ENCODE measurements at places on chromosomes 5 and 9. TPM values are rescaled to one million over a fixed set of nuclear protein-coding genes. Genes with fewer than 3 reads are reported as not detected.

Gene UNC13B
- polyA plus RNA-seq: 73.6 TPM

- H3K4me1 ChIP-seq: no peaks in the 10 kb centered on the region
- no peak overlapping the region for H3K4me3 ChIP-seq
- H3K27ac ChIP-seq: no peak overlapping the region
- DNase-seq: no peak
- H3K36me3 ChIP-seq: no peaks in the 10 kb centered on the region
- H3K27me3 ChIP-seq: no peaks in the 10 kb centered on the region
Observed at GRCh38 chr9:69249337-69249736, 75.3 kb downstream of the TJP2 start.

- no peak overlapping the region for H3K27ac ChIP-seq
- no peak overlapping the region for H3K4me3 ChIP-seq
- DNase-seq: no peak
- H3K36me3 ChIP-seq: no peaks in the 10 kb centered on the region
- H3K27me3 ChIP-seq: no peaks in the 10 kb centered on the region
Observed at GRCh38 chr5:143987751-143988560, 176.0 kb downstream of the HMHB1 start.

- no peak for DNase-seq
- peak overlapping the region; percentile 91 for H3K27ac ChIP-seq
- H3K27me3 ChIP-seq: no peaks in the 10 kb centered on the region
- peaks cover 24% of the 10 kb centered on the region for H3K4me1 ChIP-seq
Observed at GRCh38 chr9:127734247-127734746, 797 bp downstream of the TOR2A start.

GRCh38 chr5:132776131-132776937, 705 bp downstream of the SEPTIN8 start:
- peaks cover 14% of the 10 kb centered on the region for H3K4me1 ChIP-seq
- peak overlapping the region; percentile 71 for H3K4me3 ChIP-seq
- no peaks in the 10 kb centered on the region for H3K36me3 ChIP-seq

- H3K27me3 ChIP-seq: no peaks in the 10 kb centered on the region
- no peak overlapping the region for H3K27ac ChIP-seq
- peaks cover 9% of the 10 kb centered on the region for H3K36me3 ChIP-seq
- no peak overlapping the region for H3K4me3 ChIP-seq
- no peak for DNase-seq
Observed at GRCh38 chr9:136096505-136097001, 1.5 kb upstream of the NACC2 start.

DNA sequence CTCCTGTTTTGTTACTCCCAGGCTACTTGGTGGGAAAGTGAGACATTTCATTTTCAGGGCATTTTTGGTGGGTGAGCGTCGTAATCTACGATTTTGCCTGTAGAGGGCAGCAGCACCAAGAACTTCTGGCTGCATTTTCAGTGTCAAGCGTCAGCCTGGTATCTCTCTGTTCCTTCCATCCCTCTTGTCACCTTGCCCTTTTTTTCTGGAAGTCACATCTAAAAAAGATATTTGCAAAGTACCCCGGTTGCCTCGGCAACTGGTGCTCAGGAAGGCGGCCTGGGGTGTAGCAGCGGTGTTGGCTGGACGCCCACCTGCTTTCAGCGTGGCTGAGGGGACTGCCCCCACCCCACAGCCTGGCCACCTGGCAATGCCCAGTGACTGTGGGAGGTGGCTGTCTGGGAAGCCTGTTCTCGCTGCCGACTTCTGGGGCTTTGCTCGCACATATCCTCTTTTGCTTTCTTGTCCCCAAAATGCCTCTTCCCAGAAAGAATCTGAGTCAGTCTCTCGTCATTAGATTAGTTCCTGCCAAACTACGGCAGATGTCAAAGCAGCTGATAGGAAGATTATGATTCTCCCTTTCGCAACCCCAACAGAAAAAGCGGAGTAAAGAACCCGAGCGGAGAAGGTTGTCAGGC, 84.5 kb downstream of the ACER2 start:
- peaks cover 13% of the 10 kb centered on the region for H3K4me1 ChIP-seq
- DNase-seq: peak; percentile 69
- peaks cover 6% of the 10 kb centered on the region for H3K27me3 ChIP-seq
- H3K27ac ChIP-seq: peak overlapping the region; percentile 7

DNA sequence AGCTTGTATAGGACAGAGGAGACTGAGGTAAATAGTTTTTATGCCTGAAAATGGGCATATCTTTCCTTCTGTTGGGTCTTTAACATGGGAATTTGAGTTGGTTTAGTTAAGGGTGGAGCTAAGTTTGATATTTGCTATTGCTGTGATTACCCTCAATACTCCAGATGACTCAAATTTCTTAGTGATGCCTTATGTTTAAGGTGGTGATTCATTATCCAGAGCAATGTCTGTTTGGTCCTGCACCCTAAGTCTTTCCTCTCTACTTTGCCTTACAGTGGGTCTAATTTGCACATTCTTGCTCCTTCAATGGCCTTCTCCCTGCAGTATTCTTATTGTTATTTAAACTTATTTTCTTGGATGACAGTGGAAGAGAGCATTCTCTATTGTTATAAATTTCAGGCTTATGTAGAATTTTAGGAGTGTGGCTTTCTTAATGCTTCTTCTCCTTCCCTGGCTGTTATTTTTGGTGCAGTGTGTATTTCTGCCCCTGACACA, 312.9 kb upstream of the RPS23 start:
- H3K4me1 ChIP-seq: no peaks in the 10 kb centered on the region
- no peaks in the 10 kb centered on the region for H3K36me3 ChIP-seq
- H3K27ac ChIP-seq: no peak overlapping the region
- no peak for DNase-seq
- no peak overlapping the region for H3K4me3 ChIP-seq
- no peaks in the 10 kb centered on the region for H3K27me3 ChIP-seq

Gene ZNF474
- polyA plus RNA-seq: 4.0 TPM

GRCh38 chr9:120935383-120935857, 8.8 kb upstream of the TRAF1 start:
- peak; percentile 92 for DNase-seq
- no peaks in the 10 kb centered on the region for H3K36me3 ChIP-seq
- H3K4me3 ChIP-seq: no peak overlapping the region
- H3K27me3 ChIP-seq: no peaks in the 10 kb centered on the region
- peak overlapping the region; percentile 77 for H3K27ac ChIP-seq

Gene MSMP
- 1.2 TPM for polyA plus RNA-seq

DNA sequence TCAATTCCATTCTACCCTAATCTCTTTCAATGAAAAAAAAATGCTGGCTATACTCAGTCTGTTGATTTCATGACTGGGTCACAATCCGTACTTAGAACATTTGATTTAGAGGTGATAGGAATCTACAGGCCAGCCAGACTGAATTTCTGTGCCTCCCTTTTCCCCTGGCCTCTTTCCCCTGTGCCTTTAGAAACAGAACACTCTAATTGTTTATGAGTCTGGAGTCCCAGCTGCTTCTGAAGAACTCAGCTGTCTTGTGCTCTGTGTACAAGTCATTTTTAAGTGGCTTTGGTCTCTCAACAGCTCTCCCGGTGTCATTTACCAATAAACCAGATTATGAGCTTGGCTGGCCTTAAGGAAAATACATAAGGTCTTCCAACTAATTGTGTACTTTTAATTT, 94.1 kb upstream of the ITGA2 start:
- peak overlapping the region; percentile 60 for H3K27ac ChIP-seq
- DNase-seq: peak; percentile 75
- H3K27me3 ChIP-seq: no peaks in the 10 kb centered on the region
- H3K4me1 ChIP-seq: peaks cover 6% of the 10 kb centered on the region

DNA sequence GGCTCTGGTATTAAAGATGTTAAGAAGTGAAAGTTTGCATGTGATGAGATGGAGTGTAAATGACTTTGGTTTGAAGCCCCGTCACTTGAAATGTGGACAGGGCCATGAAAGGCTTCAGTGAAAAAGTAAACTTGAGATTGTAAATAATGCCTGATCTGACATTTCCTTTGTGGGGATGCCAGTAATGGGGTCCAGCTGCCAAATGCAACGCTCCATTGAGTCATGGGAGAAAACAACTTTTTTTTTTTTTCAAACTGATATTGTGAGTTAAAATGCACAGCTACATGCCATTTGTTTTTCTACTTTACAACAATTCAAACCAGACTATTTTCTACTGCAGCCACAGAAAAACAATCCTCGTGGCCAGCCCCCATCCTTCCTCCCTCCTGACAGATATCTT, 327.0 kb upstream of the TNC start:
- DNase-seq: peak; percentile 93
- no peaks in the 10 kb centered on the region for H3K4me1 ChIP-seq
- peak overlapping the region; percentile 8 for H3K27ac ChIP-seq
- H3K4me3 ChIP-seq: no peak overlapping the region
- H3K36me3 ChIP-seq: no peaks in the 10 kb centered on the region

Gene SPATA31A3
- polyA plus RNA-seq: not detected

Gene GGTA1
- polyA plus RNA-seq: 9.5 TPM

- peaks cover 31% of the 10 kb centered on the region for H3K36me3 ChIP-seq
- no peak for DNase-seq
- H3K4me3 ChIP-seq: no peak overlapping the region
- peak overlapping the region; percentile 99 for H3K27ac ChIP-seq
- peaks cover 72% of the 10 kb centered on the region for H3K4me1 ChIP-seq
Observed at GRCh38 chr5:176533894-176534611, 3.1 kb downstream of the RNF44 start.

Gene ZNF454
- 7.7 TPM for polyA plus RNA-seq

DNA sequence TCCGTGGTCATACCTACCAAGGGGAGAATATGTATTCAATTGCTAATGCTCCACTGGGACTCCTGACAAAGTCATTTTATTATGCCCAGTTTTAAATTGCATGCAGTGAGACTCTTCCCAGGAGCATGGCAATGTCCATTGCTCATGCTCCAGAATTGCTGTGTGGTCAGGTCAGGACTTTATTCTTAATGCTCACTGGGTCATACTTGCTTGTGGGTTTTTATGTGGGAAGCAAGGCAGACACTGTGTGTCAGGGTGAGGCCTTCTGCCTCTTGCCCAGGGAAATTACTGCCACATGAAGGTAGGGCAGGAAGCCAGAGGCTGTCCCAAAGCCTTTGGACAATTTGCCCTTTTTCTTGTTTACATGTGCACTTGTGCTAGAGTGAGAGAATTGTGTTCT, 164.6 kb upstream of the MEF2C start:
- H3K36me3 ChIP-seq: no peaks in the 10 kb centered on the region
- no peak overlapping the region for H3K4me3 ChIP-seq
- no peak for DNase-seq
- no peak overlapping the region for H3K27ac ChIP-seq

DNA sequence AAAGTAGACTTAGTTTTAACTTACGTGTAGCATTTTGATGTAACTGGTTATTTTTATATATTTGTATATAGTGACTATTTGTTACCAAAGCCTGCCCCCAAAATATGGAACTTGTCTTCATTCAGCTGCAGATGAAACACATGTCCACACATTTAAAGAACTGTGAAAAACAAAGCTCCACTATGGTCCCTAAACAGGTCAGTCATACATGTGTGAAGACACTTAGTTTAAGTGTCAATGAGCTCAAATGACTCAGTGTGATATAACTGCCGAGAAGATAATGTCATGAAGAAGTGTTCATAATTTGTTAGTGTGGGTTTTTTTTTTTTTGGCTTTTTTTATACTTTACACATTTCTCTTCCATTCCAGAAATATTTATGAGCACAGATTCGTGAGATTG, 28.2 kb downstream of the HAVCR1 start:
- H3K27me3 ChIP-seq: no peaks in the 10 kb centered on the region
- no peak overlapping the region for H3K4me3 ChIP-seq
- H3K4me1 ChIP-seq: no peaks in the 10 kb centered on the region
- DNase-seq: no peak
- H3K36me3 ChIP-seq: no peaks in the 10 kb centered on the region

GRCh38 chr5:150779397-150780186, 1.0 kb downstream of the SMIM3 start:
- H3K4me3 ChIP-seq: peak overlapping the region; percentile 59
- no peaks in the 10 kb centered on the region for H3K27me3 ChIP-seq
- peaks cover 64% of the 10 kb centered on the region for H3K4me1 ChIP-seq
- no peaks in the 10 kb centered on the region for H3K36me3 ChIP-seq

DNA sequence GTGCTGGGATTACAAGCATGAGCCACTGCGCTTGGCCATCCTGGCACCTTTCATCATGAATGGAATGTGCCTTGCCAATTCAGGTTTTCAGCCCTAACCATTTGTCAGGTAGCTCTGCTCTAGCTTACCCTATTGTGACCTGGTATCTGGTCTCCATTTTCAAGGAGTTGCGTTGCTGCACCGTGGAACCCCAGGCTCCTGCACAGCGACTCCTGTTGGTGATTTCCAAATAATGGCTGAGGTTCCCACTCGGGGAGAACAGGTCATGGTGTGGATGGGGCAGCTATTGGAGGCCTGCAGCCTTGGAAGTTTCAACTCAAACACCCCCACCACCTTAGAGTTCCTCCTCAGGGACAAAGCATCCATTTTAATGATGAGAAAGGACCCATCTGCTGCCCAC, 18.7 kb upstream of the CTSV start:
- no peak overlapping the region for H3K27ac ChIP-seq
- no peaks in the 10 kb centered on the region for H3K36me3 ChIP-seq
- peaks cover 35% of the 10 kb centered on the region for H3K27me3 ChIP-seq
- H3K4me1 ChIP-seq: no peaks in the 10 kb centered on the region
- DNase-seq: no peak
- H3K4me3 ChIP-seq: no peak overlapping the region

Gene TAF11L10
- not detected for polyA plus RNA-seq

GRCh38 chr9:124392871-124393460, 22.3 kb downstream of the PSMB7 start:
- peak; percentile 53 for DNase-seq
- H3K27ac ChIP-seq: no peak overlapping the region
- no peaks in the 10 kb centered on the region for H3K27me3 ChIP-seq
- H3K4me3 ChIP-seq: no peak overlapping the region
- peaks cover 71% of the 10 kb centered on the region for H3K4me1 ChIP-seq

- H3K36me3 ChIP-seq: no peaks in the 10 kb centered on the region
- H3K4me3 ChIP-seq: no peak overlapping the region
- no peak for DNase-seq
- H3K4me1 ChIP-seq: no peaks in the 10 kb centered on the region
- H3K27me3 ChIP-seq: no peaks in the 10 kb centered on the region
- no peak overlapping the region for H3K27ac ChIP-seq
Observed at GRCh38 chr5:72681781-72682180, 134.7 kb upstream of the TNPO1 start.

Gene CYSRT1
- 2.7 TPM for polyA plus RNA-seq

- H3K4me3 ChIP-seq: no peak overlapping the region
- no peaks in the 10 kb centered on the region for H3K4me1 ChIP-seq
- no peaks in the 10 kb centered on the region for H3K36me3 ChIP-seq
- H3K27me3 ChIP-seq: no peaks in the 10 kb centered on the region
Observed at GRCh38 chr5:8394965-8395364, 526.0 kb downstream of the MTRR start.

DNA sequence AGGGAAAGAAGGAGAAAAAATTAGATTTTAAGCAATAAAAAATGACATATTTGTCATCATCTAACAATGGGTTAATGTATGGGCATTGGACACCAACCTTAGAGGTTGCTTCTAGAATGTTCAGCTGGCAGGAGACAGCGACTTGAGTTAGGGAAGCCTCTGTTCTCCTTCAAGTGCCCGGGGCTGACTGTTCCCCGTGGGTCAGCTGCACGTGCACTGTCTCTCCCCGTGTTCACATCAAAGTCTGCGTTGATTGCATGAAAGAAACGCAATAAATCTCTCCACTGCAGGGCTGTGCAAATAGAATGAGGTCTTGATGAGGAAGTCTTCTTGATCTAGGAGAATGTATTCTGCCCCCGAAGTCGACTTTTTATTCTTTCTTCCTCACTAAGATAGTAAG, at the start of gene GLT6D1:
Gene GLT6D1, minus strand, starts transcription at position 345 of the 400 bp plus-strand sequence. CDS start 353 bp downstream, outside the sequence.
- no peak for DNase-seq
- no peak within 1 kb of the TSS for H3K4me3 ChIP-seq
- H3K4me1 ChIP-seq: no peaks in the 10 kb centered on the region
- peaks cover 54% of the 10 kb centered on the region for H3K27me3 ChIP-seq
- no peaks in the 10 kb centered on the region for H3K36me3 ChIP-seq
